ENCODE measurements at places on chromosomes 2 and 18.

DNA sequence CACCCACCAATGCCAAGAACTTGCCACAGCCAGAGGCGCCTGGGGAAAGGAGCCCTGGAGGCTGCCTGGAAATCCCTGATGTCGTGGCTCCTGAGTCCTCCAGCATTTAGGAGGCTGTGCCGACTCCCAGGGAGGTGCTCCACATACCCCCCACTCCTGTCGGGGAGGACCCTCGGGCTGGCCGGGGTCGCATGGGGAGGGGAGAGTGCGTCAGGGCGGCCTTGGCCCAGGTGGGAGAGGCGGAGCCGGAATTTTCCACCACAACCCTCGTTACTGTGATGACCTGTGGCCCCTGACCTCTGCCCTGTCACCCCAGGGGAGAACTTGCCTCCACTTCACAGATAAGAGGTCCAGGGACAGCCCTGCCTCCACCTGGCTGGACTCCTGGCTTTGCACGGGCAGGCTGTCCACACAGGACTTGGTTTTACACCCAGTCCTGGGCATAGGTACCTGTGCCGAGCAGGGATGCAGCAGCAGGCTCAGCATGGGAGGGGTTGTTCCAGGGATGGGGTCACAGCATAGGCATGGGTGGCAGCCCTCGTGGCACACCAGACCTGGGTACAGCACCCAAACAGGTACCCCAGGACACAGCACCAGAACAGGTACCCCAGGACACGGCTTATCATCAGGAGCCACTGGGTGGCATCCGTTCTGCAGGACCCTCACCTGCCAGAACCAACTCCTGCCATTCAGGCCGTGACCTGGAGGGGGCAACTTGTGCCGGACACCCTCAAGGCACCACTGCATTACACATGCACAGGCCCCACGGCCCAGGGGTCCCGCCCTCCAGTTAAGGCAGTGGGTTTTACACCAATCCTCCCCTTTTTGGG, 12.3 kb upstream of the AGXT start:
- DNase-seq = no peak

- peak; percentile 27 for DNase-seq
Observed at GRCh38 chr2:74267068-74267467, 68.7 kb downstream of the MTHFD2 start.

DNA sequence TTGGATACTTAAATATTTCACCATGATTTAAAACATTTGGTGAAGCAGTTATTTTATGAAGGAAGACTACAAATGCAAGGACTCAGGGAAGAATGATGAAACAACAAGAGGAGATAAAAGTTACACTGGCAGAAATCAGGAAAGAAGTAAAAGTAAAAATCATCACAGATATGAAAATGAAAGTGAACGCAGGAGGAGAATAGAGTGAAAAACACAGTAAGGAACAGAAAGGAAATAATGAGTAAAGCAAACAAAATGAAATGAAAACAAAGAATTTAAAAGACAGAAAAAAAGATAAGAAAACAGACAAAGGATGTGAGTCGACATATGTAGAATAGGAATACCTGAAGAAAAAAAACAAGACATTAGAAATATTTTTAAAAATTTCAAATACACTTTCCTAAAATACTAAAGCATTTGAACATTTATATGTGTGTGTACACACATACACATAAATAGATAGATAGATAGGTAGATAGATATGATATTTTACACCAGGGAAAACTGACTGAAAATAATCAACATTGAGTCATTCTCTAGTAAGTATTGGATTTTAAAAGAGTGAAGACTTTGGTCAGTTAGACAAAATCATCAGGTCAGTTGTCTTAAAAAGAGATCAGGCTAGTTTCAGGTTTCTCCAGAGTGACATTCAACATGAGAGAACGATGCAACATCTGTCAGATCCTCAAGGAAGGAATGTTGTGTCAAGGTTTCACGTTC, 12.1 kb upstream of the KDSR start:
- no peak for DNase-seq

- DNase-seq = no peak
Observed at GRCh38 chr2:122322815-122323214, 567.4 kb downstream of the TSN start.

DNA sequence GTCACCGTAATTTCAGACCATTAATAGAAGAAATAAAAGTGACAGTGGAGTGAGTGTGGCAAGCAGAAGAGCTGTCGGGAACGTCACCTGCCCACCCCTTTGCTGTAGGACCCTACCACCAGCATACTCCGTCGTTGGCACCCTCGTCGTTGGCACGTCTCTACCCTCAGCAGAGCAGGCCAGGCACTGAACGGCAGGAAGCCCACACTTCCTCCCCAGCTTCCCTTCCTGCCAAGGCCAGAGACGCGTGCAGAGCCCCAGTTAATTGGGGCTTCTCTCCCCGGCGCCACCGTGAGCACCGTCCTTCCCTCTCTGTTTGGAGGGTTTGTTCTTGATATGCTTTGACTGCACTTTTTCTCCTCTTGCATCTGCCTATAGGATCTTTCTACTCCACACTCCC, 27.0 kb upstream of the NFATC1 start:
- no peak for DNase-seq

DNA sequence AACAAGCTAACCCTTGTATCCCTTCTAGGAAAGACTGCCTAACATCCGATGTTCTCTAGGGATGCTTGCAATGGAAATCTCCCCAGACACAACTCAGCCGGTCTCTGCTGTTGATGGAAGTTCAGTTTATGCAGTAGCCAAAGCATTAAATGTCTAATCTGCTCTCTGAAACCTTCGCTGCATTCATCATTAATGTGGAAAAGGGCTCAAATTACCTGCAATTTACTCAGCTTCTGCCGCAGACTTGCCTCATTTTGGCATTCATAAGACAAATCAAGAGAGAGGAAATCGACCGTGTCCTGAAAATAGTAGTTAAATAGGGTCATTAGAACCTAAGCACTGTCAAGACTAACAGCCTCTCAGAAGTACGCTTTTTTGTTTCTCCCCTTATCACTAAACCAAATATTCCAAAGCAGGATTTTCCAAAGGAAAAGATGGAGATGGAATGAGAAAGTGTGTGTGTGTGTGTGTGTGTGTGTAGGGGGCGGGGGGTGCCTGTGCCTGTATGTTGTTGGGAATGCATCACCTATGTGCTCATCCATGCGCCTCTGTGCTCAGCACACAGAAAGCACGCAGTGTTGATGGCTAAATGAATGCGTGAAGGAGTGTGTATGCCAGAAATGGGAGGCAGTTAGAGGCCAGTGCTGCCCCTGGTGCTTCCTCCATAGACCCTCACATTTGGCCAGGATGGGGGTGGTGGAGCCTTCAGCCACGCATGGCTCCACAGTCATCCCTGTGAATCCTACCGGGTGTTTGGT, 7.4 kb downstream of the LCT start:
- no peak for DNase-seq

DNA sequence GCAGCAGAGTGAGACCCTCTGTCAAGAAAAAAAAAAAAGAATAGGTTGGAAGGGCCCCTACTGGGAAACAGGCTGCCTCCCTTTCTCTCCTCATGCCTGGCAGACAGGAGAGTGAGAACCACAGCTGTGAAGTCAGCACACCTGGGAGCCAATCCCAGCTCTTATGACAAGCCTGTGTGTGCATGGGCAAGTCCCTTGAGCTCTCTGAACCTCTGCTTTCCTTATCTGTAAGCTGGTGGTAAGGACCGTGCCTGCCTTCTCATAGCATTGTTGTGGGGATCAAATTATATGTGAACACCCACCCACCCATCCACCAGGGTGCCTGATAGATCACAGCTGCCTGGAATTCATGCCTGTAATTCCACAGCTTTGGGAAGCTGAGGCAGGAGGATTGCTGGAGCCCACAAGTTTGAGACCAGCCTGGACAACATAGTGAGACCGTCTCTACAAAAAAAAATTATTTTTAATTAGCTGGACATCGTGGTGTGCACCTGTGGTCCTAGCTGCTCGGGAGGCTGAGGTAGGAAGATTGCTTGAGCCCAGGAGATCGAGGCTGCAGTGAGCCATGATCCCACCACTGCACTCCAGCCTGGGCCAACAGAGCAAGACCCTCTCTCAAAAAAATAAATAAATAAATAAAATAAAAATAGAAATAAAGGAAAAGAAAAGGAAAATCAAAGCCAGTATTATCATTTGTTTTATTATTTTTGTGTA, 66.9 kb upstream of the MCFD2 start:
- DNase-seq = no peak

- DNase-seq = no peak
Observed at GRCh38 chr18:50395093-50395492, 20.2 kb downstream of the SKA1 start.

- no peak for DNase-seq
Observed at GRCh38 chr2:27261241-27261925, 1.5 kb downstream of the SLC30A3 start.

GRCh38 chr2:88074854-88075292, 7.2 kb downstream of the SMYD1 start:
- DNase-seq = no peak

- DNase-seq = no peak
Observed at GRCh38 chr2:215392687-215393270, 43.1 kb downstream of the FN1 start.

GRCh38 chr2:233789554-233789953, 11.4 kb downstream of the MROH2A start:
- no peak for DNase-seq

- DNase-seq = no peak
Observed at GRCh38 chr2:160267692-160268091, 67.6 kb upstream of the ITGB6 start.

GRCh38 chr2:216371721-216372702, at the start of gene MARCHF4:
MARCHF4 (minus strand) TSS chr2:216372483; CDS start chr2:216370260, 2,223 bp downstream.
- peak; percentile 65 for DNase-seq

DNA sequence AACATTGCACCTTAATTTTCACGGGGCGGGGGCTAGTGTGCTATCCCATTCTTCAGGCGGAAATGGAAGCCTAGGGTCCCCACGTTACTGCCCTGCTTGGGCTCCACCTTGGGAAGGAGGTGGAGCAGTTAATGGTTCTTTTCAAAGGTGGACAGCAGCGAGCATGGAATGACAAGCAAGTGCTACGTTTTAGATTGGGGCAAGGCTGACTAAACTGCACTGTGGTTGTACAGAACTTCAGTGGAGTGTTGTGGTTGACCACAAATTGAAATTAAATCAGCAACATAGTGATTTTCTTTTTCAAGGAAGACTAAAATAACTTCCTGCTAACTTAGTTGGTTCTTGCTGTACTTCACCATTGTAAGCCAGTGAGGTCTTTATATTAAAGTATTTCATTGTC, 47.0 kb downstream of the CHRNA1 start:
- DNase-seq = no peak

DNA sequence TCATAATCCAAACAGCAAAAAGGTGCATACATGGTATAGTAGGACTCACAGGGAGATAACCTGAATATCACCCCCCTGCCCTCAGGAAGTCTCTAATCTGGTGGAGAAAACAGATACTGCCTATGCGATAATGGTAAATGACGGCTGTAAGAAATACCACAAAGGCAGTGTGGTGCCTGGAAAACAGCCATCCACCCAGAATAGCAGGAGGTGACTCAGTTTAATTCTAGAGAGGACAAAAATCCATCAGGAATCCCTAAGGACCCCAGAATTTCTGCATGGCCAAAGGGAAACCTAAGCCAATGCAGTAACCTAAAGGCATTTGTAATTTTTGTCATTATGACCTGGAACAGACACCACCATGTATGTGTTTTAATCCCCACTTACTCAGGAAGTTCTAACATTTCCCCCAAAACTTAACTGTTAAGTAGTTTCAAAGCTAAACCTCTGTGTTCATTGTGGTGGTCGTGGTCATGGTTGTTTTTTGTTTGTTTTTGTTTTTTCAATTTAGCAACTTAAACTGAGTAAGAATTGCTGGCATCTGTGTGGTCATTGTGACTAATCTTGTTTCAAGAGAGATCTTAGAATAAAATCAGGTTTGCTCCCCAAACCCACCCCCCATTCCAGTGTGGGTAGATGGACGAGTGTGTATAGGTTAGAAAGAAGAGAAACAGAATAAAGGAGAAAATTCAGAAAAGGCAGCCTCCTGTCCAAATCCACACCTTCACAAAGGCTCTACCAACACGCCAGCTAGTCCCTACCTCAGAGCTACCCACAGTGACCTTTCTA, 121.5 kb upstream of the CDCA7 start:
- no peak for DNase-seq

GRCh38 chr2:187874786-187875185, 320.6 kb upstream of the TFPI start:
- DNase-seq = no peak

GRCh38 chr18:13800505-13801259, 23.3 kb upstream of the MC5R start:
- DNase-seq = peak; percentile 47

DNA sequence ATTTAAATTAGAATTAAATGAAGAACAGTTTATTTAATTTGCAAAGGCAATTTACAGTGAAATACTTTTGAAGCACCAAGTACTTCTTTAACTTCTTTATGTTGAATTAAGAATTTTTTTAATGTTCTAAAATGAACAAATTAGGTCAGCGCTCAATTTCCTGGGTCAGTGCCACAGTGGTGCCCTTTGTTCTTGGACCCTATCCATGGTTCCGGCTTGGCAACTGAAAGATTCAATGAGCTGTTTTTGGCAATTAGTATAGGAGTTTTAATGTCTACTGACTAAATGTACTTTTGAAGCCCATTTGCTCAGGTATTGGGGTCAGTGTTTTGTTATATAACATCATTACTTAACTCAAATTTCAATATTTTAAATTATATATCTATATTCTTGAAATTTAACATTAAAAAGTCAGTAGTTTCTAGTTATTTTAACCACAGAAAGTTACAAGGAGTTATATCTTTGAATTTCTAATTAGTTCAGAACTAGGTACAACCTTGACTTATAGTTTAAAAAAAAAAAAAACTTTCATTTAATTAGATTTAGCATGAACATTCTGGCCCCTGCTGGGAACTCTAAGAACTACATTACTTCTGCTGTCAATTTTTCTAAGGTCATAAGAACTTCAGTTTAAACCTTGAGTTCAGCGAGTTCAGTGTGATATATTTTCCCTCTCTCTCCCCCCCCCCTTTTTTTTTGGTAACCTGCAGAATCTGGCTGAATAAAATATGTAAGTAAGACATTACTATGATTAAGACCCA, 7.6 kb upstream of the MSTN start:
- peak; percentile 67 for DNase-seq

GRCh38 chr2:180553094-180553715, 427.2 kb upstream of the UBE2E3 start:
- no peak for DNase-seq

DNA sequence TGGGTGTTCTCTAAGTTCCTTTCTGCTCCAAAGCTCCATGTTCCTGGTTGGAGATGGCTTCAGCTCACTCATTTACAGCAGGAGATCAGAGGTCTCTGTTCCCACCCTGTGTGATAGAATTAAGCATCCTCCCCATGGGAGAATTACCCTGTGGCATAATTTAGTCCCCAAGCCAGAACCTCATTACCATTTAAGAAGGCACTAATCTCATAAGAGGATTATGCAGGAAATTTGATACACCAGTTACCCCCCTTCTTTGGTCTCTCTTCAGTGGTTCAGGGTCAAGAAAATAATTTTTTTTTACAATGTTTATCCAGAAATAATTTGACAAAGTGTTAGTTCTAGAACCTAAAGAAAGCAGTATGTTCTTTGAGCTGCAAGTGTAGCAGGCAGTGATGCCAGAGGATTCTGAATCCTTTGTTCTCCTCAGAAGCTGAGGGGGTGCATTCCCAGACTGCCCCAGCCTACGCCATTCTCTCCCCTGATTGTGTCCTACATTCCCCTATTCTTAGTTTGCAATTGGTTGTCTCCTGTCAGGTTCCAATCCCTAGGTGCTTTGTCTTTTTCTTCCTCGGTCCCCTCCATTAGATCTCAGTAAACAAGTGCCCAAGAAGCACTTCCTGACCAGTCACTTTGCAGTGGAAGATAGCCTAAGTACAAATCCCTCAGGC, 163.6 kb downstream of the PRKCE start:
- no peak for DNase-seq
